Activated CD4-positive, CD25-positive, alpha-beta regulatory T cell (primary cell): ENCODE measurements at places on chromosomes 2 and 18.

GRCh38 chr18:7870855-7871254 is 303.7 kb downstream of the PTPRM start:
- no peak for DNase-seq

DNA sequence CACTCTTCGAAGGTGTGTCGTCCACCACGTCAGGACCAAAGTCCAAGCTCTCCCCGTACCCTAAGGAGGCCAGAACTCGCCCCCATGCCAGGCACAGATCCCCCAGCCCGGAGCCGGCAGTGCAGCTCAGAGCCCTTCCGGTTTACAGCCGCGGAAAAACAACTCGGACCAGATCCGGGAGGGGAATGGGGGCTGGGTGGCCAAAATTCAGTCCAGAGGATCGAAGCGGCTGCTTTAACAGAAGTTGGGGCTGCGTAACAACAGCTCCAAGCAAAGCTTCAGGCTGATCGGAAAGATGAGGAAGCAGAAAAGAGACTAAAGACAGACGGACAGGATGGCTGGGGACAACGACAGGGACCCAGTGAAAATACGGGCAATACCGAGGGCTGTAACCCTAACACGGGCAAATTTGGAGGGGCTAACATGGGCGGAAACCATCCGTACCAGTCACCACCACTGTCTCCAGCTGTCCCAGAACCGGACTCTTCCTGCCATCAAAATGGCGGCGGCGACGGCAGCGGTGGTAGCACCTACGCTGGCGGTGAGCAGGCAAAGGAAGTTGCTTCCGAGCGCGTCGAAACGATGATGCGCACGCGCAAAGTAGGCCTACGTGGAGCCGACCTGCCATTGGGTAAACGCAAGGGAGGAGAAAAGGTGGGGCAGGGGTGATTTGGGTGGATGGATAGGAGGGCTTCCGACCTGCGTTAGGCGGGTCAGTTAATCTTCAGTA is at the start of gene MMADHC:
Gene MMADHC, minus strand, starts transcription at position 556 of the 730 bp plus-strand sequence. CDS start 678 bp downstream, outside the sequence.
- DNase-seq = peak; percentile 86

DNA sequence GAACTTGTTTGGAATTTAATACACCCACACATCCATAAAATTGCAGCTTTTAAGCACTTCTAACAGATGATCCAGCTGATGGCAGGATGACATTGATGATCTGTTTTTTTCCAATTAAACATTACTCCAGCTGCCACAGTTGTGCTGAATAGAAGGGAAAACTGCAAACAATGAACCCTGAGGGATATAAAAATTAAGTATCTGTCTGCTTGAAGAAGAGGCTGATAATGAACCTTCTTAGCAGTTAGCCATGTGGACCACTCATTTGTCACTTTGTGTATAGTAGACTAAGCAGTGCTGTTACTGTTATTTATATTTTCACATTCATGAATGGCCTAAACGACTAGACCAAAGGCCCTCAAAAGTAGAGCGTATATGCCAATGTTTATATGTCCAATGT is 1201.0 kb upstream of the LRRTM1 start:
- DNase-seq = no peak

DNA sequence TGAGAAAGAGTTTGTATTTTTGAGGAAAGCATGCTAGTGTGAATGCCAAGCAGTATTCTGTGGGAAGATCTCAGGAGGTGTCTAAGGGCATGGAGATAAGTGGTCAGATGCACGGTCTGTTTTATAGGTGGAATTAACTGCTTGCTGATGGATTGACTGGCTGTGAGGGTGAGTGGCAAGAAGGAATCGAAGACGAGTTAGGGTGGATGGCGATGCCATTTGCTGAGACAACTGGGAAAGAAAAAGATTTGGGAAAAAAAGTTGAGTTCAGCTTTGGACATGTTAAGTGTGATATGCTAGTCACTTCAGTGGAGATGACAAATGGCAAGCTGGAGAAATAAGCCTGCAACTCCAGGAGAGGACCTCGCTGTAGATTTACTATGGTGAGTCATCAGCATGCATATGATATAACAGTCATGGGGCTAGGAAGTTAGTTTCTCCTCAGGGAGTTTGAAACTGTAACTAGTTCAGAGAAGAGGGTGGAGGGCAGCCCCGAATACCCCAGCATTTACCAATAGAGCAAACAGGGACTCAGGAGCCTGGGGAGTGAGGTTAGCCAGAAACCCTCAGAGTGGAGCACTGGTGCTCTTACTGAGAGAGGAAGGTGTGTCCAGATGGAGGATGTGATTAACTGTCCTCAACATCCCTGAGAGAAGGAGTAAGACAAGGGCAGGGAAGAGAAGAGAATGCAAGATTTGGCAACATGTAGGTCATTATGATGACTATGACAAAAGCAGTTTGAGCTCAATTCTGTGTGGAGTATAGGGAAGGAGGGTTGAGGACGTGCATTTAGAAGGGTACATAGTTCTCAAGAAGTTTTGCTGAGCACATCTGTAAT is 2.0 kb upstream of the HK2 start:
- DNase-seq = no peak

DNA sequence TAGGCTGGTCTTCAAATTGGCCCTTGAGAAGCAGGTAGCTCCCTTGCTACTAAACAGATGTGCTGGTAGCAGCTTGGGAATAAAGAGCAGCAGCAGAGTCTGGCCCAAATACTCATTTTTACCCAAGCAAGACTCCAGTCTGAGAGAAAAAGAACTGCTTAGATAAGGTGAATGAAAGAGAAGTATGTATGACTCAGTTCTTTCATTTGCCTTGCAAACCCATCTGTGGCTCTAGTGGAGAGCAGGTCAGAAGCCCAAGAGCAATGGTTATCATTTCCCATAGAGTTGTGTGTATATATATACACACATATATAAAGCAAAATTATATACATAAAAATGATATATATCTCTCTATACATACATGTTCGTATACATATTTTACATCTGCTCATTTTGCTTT is 80.3 kb downstream of the CAMKMT start:
- DNase-seq = no peak

DNA sequence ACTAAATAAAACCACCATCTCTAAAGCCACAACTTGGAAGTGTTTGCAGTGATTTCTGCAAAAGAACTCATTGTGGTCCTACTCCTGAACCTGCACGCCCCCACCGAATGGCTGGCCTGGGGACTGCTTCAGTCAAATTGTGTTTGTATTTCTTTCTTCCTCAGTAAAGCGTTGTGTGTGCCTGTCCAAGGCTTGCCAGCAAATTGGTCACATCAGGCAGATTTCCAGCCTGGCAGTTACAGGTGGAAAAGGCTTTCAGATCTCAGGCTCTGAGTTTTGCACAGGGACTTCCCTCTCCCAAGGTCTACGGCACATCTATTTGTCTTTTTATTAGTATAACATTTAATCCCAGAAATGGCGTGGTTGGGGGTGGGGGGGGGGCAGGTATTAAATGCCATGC is 54.0 kb upstream of the NOSTRIN start:
- no peak for DNase-seq
